ENCODE measurements at places on chromosomes 11 and 22.
A peak's percentile ranks its signal among the peaks of the same experiment; 100 is the strongest.

GRCh38 chr11:65473278-65473860 lies 25.5 kb upstream of the MALAT1 start:
- no peak for DNase-seq

DNA sequence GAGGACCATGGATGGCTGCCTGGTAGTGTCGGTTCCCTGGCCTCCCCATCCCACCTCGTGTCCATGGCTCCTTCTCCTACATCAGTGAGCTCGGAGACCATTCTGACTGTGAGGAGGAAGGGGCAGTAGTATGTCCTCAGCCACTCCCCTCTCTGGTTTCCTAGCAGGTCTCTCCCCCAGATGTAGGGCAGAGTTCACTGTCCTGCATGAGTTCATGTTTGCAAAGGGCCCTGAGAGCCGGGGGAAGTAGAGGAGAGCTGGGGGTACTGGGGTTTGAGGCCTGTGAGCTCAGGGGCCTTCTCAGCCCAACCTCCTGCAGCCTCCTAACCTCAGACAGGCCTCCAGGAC lies 18.4 kb upstream of the ST3GAL4 start:
- no peak for DNase-seq

DNA sequence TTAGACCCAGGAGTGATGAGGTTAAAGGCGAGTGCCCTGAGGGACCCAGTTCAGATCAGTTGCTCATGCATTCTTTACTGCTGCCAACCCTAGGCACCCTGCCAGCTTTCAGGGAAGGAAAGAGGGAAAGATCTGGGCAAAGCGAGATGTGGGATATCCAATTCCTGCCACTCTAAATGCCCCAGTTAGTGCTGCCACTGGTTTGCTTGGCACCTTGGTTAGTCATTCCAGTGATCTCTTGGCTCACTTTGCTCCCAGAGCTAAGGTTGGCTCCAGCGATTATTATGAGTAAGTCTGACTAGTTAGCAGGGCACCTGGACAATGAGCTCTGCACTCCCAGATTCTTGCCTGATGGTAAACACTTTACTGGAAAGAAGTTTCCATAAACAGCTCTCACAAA lies 85.0 kb downstream of the INSC start:
- no peak for DNase-seq

GRCh38 chr22:50247748-50248147 lies 2.9 kb upstream of the TUBGCP6 start:
- peak; percentile 25 for DNase-seq

DNA sequence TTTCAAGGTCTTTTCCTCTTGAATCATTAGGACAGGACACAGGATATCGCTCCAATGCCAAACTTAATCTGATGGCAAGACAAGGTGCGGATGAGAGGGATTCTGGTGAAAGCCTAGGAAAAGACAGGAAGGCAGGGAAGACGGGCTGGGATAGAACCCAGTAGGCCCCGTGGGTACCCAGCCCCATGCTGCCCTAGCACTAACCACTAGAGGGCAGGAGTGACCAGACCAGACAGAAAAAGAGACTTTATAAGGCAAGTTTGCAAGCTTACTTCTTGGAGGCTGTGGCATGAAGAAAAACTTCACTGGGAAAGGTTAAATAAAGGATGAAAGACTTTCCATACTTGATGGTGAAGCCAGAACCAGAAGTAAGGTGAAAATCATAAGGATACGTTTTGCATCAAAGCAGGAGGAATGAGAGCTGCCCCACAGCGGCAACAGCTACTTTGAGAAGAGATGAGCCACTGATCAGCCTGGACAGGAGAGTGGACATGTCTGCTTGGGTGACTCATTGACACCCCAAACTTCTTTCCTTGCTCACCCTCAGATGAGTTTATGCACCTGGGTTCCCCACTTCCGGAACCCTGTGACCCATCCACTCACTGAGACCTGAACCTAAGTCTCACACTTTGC lies 39.8 kb downstream of the SYN3 start:
- DNase-seq, result no peak

DNA sequence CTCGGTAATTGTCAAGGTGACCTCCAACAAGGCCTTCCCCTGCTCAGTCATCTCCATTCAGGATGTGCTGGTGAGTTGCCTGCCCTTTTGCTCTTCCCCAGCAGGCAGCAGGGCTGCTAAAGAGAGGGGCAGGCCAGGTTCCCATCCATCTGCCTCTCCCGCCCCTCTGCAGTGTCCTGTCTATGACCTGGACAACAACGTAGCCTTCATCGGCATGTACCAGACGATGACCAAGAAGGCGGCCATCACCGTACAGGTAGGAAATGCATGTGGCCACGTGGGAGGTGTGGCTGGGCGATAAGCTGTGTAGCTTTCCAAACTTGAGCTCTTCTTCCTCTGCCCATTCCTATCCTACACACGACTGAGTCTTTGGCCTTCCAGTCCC lies 4.0 kb downstream of the SIDT2 start:
- no peak for DNase-seq

GRCh38 chr11:126140201-126140925 lies 71.1 kb downstream of the RPUSD4 start:
- no peak for DNase-seq

DNA sequence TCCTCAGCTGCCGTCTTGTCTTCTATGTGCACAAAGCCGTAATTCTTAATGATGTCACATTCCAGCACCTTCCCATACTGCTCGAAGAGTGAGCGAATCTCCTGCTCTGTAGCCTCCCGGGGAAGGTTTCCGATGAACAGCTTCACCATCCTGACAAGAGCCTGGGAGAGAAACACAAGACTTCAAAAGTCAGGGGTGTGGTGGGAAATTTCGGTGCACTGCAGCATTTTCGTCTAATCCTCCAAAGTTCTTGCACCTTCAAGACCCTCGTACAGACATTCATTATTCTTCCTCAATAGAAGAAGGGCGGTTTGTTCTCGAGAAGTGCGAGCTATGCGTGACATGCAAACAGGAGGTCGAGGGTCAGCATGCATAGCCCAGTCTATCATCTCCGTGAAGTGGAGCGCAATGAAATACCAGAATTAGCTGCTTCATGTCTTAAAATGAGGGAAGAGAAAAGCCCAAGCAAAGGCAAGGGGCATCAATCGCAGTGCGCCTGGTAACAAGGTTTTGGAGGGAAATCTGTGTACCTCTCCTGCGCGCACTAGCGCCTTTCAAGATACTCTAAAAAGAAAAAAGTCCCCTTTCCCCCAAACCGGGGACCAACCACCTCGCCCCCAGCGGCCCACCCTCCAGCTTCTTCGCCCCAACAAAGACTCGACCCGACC lies 622 bp downstream of the RBM4B start:
- DNase-seq, result no peak

- DNase-seq, result no peak
These were observed 2.5 kb downstream of the TCN2 start for GRCh38 chr22:30609260-30610185.

DNA sequence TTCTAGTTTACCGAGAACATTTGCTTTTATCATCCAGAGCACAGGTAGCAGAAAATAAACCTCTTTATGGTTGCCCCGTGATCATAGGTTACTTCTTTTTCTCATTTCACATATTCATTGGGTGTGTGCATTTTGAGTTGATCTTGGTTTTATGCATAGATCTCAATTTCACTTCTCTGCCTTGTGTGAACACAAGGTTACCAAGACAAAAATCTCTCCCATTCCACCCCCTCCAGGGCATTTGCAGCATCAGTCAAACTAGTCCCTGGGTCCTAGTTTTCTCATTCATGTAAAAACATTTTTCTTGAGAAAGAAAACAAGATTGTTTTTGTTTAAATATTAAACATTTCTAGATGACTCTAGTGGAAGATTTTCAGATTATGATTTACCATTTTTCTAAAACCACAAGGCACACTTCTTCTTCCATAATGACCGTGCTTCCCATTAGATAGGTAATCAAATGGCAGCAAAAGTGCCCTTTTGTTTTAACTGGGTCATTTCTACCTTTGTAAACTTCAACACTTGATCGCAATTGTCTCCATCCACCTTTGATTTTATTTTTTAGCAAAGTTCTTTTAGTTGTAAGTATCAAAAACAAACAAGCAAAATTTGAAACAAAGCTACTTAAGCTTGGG lies 526.6 kb upstream of the CADM1 start:
- DNase-seq, result no peak

- no peak for DNase-seq
These were observed 439.7 kb downstream of the BUD13 start for GRCh38 chr11:116333001-116333535.

- DNase-seq, result no peak
These were observed 31.9 kb upstream of the UPB1 start for GRCh38 chr22:24463071-24463760.

GRCh38 chr11:95499516-95500135 lies 268.6 kb upstream of the SESN3 start:
- no peak for DNase-seq

DNA sequence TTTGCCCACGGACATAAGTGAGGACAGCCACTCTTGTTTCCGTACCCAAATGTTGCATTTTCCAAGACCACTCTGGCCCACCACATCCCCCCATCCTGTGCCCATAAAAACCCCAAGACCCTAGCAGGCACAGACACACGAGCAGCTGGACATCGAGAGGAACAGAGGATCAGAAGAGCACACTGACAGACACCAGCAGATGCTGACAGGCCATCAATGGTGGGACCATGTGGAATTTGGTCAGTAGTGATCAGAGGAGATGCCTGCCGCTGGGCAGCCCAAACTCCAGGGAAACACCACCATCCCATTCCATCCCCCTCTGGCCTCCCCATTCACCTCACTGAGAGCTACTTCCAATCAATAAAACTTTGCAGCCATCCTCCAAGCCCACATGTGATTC lies 87.0 kb downstream of the DLG2 start:
- DNase-seq, result no peak

GRCh38 chr11:12695221-12695794 lies 21.1 kb downstream of the TEAD1 start:
- DNase-seq, result no peak

GRCh38 chr11:125079878-125080530 lies 16.9 kb downstream of the SLC37A2 start:
- no peak for DNase-seq

GRCh38 chr11:19673924-19674729 lies 38.5 kb upstream of the NAV2 start:
- no peak for DNase-seq

GRCh38 chr22:23243006-23243573 lies 62.8 kb downstream of the BCR start:
- no peak for DNase-seq

- no peak for DNase-seq
These were observed 218.8 kb upstream of the B3GAT1 start for GRCh38 chr11:134630861-134631260.

- DNase-seq, result no peak
These were observed 55.9 kb upstream of the CCDC188 start for GRCh38 chr22:20206709-20207215.

DNA sequence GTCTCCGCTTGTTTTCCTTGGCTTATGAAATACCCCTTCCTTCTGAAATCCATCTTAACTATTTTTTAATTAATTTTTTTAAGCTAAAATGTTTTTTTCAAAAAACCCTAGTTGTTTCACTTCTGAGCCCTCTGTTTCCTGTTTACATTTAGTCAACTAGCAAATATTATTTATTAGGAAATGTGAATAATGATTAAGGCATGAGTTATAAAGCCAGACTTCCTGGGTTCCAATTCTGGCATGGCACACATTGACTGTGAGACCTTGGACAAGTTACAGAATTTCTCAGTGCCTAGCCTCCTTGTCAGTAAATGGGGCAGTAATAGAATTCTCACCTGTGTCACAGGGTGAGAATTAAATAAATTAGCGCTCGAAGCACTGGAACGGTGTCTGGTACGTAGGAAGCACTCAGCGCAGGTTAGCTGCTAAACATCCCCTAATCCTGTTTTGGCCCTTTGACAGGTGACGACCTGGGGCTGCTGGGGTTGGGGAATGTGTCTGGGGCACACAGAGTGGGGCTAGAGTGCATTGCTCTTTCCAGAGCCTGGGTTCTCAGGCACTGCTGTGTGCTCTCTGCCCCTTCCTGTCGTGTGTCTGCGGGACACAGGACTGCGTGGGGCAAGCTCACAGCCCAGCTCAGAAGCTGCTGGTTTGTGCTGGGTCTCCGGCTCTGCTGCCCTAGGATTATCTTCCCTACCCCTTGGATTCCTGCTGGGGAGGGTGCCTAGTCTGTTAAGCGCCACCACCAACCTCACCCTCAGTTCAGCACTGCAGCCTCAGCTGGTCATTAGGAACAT lies 13.1 kb downstream of the PANX1 start:
- DNase-seq, result no peak

DNA sequence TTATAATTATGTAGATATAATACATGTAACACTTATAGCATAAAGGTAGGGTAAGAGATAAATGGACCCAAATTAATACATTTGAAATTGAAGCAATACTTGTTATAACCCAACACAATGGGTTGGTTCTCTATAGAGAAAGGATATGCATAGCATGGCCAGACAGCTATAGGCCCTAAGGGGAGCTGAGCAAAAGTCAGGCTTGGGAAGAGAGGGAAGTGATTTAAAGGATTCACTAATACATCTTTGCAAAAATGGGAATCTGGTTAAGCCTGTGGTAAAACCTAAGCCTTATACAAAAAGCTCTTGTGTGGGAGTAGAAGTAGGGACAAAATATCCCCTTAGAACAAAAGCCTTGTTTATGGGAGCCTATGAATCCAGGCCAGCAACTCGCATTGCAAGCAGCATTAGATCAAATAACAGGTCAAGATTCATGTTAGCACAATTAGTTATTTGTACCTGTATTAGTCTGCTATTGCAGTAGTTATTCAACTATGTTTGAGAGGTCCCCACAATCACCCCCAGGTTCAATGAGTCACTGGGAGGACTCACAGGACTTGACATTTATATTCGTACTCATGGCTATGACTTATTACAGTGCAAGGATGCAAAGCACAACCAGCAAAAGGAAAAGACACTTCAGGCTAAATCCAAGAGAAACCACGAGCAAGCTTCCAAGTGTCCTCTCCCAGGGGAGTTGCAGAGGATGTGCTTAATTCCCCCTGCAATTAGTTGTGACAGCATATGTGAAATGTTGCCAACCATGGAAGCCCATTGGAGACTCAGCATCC lies 144.7 kb upstream of the LMO1 start:
- peak; percentile 25 for DNase-seq

- DNase-seq, result no peak
These were observed 9.0 kb upstream of the NUCB2 start for GRCh38 chr11:17267576-17267975.

GRCh38 chr11:23765682-23766252 lies 731.1 kb upstream of the LUZP2 start:
- no peak for DNase-seq

- DNase-seq, result no peak
These were observed 5.9 kb downstream of the RNF215 start for GRCh38 chr22:30381264-30381663.

DNA sequence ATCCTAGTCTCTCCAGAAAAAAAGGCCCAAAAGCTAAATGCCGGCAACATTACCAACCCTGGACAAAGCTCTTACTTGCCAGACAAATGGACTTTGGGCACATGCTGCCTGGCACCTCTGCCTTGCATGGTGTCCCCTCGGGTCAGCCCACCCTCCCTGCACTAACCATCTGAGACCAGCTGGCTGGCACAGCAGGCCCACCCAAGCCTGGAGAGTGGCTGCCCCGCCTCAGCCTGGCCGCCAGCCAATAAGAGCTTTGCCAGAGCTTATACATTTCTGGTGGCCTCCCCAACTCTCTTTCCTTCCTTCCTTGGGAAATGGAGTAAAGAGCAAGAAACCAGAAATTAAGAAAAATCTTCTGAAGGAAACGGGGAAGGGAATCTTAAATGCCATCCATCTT lies 24.5 kb downstream of the MCHR1 start:
- no peak for DNase-seq
